ENCODE measurements at places on chromosomes 16 and 17.

DNA sequence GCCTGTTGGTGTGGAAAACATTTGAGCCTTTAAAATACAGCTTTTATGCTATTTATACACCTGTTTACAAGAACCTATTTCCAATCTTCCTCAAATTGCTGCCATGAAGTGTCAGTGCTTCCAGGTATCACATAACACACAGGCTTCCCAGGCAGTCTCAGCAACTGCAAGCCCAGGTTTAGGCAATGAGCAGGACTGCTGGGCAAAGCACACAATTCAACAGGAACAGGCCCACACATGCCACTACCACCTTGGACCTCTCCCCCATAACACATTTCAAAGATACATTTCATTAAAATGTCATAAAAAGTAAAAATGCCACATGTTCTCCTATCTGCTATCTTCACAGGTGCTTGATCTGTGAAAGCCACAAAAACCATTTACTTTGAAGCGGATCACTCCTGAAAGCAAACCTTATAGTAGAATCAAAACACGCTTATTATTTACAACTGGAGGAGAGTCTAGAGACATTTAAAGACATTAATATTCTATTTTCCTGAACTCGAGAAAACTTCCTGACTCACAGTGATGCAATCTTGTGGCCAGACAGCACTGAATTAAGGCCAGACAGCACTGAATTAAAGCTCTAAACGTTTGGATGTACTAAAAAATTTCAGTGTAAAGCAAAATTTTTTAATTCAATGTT, 31.5 kb downstream of the ANKFY1 start:
- no peak for DNase-seq

DNA sequence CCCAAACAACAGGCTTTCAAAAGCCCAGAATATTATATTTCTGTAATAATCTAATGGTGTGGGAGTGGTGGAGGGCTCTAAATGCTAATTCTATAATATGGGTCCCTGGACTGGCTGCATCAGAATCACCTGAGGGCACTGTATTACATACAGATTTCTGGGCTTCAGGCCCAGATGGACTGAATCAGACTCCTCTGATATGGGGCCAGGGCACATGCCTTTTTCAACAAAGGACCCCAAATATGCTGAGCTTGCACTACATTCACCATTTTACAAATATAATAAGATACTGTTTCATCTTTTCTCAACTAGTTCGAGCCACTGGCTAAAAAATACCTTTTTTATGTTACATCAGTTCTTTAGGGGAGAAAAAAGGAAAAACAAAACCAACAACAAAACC, 309.7 kb downstream of the MAP2K6 start:
- no peak for DNase-seq

DNA sequence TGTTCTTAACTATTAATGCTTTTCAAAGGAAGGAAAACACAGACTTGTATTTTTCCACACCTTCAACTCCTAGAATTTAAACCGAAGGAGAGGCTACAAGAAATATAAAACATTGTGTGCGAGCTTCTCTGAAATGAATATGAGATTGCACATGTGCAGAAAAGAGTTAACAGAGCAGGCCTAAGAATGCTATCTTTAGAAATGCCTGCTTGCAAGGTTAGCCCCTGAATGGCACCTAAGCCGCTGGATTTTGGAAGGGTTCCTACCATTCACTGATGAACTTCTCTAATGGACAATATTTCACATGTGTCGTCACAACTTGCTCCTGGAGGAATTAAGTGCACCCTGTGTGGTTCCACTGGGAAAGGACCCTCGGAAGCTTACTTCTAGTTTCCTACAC, 69.3 kb downstream of the FBXL20 start:
- no peak for DNase-seq

GRCh38 chr17:45758544-45758943, 25.6 kb upstream of the CRHR1 start:
- DNase-seq: no peak

DNA sequence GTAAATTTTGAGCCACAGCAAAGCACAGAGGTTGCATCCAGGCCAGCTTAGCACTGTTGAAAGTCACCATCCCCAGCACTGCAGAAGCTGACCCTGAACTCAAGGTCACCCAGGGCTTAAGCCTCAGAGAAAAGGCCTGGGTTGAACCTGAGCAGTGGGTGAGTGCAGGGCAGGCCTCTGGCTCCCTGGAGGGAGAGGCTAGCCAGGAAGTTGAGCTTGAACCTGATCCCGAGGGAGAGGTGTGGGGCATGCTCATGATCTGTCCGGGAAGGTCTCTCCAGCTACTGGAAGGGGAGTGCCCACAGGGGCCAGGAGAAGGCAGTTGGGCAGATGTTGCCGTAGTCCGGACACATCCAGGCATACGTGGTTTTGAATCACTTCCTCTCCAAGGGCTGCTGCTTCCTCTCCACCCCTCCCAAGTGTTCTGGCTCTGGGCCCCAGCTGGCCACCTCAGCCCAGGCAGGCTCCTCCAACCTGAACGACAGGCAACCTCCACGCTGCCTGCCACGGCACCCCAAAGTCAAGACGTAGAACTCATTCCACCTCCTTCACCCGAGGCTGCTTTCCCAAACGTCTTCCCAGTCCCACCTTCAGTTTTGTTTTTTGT, 18.4 kb downstream of the CARHSP1 start:
- no peak for DNase-seq

DNA sequence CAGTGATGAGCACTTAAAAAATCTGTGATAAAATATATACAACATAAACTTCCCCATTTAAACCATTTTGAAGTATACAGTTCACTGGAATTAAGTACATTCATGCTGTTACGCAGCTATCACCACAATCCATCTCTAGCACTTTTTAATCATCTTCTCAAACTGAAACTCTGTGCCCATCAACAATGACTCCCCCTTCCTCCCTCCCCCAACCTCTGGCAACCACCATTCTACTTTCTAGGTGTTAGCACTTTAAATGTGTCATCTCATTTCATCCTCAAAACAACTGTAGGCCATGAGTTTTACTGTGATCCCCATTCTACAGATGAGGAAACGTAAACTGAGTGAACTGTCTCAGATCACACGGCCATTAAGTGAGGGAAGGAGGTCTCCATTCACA, 13.8 kb upstream of the TMEM98 start:
- no peak for DNase-seq

- DNase-seq: peak; percentile 97
Observed at GRCh38 chr17:28335201-28335958, at the start of the genes IFT20 and TNFAIP1. Gene IFT20 (minus strand): TSS chr17:28335472. CDS start chr17:28331985, 3,487 bp downstream. Gene TNFAIP1 (plus strand): TSS chr17:28335761. CDS start chr17:28339522, 3,761 bp downstream.

GRCh38 chr16:83974475-83974874, 6.4 kb downstream of the NECAB2 start:
- no peak for DNase-seq

DNA sequence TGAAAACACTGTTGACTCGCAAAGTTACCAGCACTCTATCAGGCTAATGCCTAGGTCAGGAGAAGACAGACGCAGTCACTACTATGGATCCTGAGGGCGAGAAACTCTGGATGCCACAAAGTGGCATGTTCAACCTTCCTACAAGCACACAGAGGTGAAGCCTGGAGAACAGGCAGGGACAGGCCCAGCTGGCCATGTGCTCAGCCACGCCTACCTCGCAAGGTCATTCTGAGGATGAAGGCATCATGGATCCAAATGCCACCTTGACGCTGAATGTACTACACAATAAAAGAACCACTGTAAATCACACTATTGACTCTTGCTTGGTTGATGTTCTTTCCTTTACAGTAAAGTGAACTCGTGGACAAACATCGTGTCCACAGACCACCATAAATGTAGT, 85.8 kb downstream of the ANKRD11 start:
- no peak for DNase-seq

GRCh38 chr17:42865638-42866094, 14.7 kb downstream of the AOC3 start:
- DNase-seq: no peak

DNA sequence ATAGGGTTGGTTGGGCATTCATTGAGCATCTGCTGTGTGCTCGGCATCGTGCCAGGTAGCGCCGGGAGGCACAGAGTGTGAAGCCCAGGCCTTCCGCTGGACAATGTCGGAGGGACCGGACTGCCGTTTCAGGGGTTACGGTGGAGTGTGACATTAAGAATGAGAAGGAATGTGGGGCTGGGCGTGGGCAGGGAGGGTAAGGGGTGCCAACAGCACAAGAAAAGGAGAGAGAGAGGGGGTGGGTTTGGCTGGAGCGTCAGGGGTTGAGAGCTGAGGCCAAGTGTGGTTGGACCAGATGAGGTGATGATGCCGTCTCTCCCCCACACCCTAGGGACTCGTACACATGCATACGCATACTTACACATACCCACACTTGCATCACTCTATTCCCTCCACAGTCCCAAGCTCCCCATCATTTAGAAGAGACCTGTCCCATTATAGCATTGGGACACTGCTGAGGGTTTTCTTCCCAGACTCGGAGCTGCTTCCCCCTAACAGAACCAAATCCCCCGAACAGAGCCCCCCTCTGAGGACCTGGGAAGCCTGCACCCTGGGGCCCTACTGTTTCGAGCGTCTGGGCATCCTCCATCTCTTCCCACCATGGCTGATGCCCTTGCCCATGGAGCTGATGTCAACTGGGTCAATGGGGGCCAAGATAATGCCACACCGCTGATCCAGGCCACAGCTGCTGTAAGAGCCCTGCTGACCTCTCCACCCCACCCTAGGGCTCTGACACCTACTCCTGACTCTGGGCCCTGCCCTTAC, 3.3 kb upstream of the KCTD11 start:
- no peak for DNase-seq

- DNase-seq: no peak
Observed at GRCh38 chr17:15007147-15007553, 258.0 kb downstream of the PMP22 start.

Measured in activated CD4-positive, CD25-positive, alpha-beta regulatory T cell treated with anti-CD3 and anti-CD28 coated beads, Interleukin-2, amount 50 U/mL, for 16 hours (primary cell).